HFFc6 (cell line): ENCODE measurements at places on chromosomes 12 and 14. TPM values are rescaled to one million over a fixed set of nuclear protein-coding genes. Genes with fewer than 3 reads are reported as not detected.

Gene FOXG1
- total RNA-seq: 0.05 TPM in 1 of 3 replicates, not detected in the others

Gene WNT1
- total RNA-seq: not detected in 3 replicates

Gene CHGA
- not detected in 3 replicates for total RNA-seq

Gene INSM2
- total RNA-seq: not detected in 3 replicates

Gene KRT73
- total RNA-seq: not detected in 3 replicates

- no peak for DNase-seq
These were observed 639 bp downstream of the FZD10 start for GRCh38 chr12:130162745-130163460.

GRCh38 chr12:120862664-120863063 is 41.5 kb downstream of the SPPL3 start:
- no peak for DNase-seq

DNA sequence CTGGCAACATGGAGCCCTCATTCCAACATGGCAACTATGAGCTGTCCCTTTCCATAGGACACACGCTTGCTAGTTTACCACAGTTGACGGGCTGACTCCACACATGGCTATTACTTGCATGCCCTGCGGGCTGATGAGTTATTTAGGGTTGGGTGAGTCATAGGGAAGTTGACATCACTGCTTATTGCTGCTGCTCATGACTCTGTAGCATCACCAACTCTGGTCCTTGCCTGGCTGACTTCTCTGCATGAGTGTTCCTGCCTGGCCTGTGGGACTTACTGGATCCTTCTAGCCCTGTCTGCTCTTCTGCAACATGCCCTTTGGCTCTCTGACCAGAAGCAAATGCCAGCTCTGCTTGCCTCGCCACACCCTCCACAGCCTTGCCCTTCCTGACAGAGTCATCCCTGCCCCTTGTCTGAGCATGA is 199.5 kb downstream of the ANO6 start:
- peak; percentile 100 for DNase-seq

DNA sequence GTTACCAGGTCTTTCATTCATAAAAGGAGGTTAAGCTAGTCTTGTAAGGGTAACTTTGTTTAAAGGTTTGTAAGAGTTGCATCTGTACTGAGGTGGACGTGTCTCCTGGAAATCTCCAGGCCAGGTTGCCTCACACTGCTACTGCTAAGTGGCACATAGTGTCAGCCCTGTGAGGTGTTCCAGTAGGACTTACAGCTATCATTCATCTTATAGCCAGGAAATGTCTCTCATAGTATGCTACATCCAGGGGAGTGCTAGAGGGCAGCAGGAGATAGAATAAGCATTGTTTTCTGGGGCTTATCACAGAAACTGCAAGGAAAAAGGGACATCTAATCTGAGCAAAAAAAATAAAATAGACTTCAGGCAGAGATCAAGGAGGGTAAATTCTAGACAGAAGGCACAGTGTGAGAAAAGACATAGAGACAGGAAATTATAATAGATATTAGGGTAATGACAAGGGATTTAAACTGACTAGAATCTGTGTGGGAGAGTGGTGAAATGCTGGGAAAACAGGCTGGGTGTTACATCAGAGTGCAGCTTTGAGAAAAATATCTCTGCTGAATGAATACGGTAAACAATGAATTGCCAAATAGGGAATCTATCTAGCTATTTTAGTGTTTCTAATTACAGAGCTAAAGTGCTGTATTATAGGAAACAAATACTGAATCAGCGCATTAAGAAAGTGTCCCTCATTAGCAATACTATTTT is 205.1 kb upstream of the ABCD2 start:
- no peak for DNase-seq

- DNase-seq: no peak
These were observed 95.2 kb upstream of the HMGA2 start for GRCh38 chr12:65728848-65729793.

- no peak for DNase-seq
These were observed 77.6 kb upstream of the DACT1 start for GRCh38 chr14:58560208-58560607.

GRCh38 chr12:105262461-105263184 is 26.6 kb upstream of the APPL2 start:
- no peak for DNase-seq

DNA sequence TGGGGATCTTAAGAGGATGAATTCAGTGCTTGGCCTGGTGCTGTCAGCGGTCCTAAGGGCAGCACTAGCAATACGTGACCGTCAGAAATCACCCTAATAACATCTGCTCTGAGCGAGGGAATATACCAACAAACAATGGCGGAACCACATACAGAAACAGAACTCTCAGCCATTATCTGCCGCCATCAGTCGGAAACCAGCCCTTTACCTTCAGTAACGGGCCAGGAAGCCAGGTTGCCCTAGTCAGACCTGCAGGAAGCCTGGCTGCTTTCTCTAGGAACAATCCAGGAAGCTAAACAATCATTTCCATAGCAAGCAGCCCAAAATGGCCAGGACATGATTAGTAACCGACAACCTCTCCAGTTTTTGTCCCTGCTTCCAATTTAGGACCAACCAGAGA is 5.6 kb downstream of the CDCA4 start:
- DNase-seq: no peak

DNA sequence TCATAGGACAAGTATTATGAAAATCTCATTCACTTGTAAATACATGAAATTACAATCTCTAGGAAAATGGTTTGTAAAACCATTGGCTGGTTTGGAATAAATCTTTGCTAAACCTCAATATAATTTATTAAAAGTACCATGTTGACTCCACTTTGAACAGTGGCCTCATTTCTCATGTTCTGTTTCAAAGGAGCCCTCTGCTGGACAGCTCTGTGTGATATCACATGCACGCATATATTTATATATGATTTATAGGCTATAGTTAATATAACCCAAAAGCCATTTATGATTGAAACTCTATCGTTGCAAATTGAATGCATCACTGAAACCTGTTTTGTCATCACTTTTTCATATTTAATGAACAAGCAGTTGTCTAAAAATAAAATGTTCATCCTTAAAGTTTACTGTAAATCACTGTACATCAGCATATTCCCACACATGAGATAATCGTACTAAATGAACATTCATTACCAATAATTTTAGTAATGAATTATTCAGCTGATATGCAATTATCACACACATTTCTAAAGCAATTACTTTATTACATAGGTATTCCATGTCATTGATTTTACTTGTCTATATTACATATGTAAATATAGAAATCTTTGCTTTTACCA is 493.8 kb downstream of the NPAS3 start:
- peak; percentile 13 for DNase-seq

GRCh38 chr12:106527356-106527755 is 55.4 kb upstream of the RFX4 start:
- DNase-seq: peak; percentile 18

DNA sequence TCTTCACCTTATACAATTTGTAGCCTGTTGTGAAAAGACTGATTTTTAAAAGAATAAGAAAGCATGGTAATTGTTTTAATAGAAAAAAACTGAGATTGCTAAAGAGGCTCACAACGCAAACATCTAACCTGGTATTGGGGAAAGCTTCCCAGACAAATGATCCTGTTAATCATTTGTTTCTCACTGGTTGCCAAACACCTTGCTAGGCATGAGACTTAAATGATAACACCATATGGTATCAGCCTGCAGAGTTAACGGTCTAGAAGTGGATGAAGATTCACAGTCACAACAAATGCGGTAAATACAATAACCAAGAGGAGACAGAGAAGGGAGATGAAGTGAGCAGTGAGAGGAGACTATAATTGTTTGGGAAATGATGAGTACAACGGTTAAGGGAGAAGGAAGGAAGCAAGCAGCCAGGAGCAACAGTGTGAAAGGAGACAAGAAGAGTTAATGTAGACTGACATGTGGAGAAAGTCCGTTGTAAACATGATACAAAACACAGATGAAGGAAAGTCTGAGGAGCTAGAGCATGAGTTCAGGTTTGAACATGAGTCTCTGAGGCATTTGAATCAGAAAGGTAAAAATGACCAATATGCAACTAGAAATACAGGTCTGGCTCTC is 19.8 kb downstream of the GXYLT1 start:
- DNase-seq: no peak

DNA sequence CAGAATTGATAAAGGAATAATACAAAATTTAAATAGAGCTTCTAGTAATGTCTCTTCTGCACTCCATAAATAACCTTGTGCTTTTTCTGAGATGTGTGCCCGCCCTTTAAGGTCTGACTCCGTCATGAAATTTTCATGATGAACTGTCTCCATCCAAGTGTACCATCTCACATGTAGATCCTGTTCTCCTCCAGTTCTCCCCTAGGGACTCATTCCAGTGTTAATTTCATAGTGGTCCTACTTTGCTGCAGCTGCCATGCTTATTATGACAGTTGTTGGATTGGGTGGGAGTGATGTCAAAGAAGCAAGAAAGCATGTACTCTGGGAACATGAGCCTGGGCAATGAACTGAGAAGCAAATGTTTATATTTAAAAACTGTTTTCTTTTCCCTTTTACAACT is 442.5 kb upstream of the PDE3A start:
- no peak for DNase-seq

GRCh38 chr12:24293549-24293948 is 344.1 kb upstream of the SOX5 start:
- DNase-seq: no peak

GRCh38 chr14:55965851-55966250 is 152.4 kb upstream of the PELI2 start:
- no peak for DNase-seq

GRCh38 chr14:58690801-58691516 is 53.2 kb downstream of the DACT1 start:
- DNase-seq: no peak

DNA sequence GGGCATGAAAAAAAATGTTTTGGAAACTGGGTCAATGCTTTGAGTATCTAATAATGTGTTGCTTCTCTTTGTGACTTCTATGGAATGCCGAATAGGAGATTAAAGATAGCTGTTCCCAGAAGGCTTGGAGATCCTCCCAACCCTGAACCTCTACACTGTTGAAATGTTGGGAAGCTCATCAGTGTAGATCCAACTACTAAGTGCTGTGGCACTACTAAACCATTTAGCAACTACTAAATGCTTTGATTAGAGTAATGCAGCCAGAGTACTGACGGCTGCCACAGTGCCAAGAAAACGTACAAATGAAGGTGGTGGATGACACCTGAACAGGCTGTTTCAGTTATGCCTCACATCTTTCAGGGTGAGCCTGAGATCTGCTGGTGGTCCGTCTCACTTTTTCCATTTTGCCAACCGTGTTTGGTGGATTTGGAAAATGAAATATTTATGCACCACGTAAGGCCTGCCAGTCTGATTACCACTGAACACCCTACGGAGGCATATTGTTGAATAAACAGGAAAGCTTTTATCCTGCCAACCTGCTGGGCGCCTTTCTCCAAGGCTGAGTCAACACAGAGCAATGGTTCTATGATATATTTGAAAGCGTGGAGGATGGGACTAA is 938.0 kb upstream of the FLRT2 start:
- DNase-seq: no peak

DNA sequence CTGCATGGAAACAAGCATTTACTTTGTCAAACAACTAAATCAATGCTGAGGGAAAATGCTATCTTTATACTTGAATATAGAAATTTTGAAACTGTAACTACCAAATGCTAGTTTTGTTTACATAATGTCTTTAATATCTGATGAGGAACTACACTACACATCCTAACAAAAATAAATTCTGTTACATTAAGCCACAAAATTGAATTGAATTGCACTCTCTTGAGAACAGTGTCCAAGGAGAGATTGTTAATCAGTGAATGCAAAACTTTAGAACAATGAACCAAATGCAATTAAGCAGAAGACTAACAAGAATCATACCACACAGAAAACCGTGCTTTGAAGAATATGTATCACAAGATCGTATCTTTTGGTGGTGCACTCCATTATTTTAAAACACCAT is 141.6 kb downstream of the CNTN1 start:
- no peak for DNase-seq
